ENCODE measurements at places on chromosomes 7 and 10. TPM values are rescaled to one million over a fixed set of nuclear protein-coding genes. Genes with fewer than 3 reads are reported as not detected.
A peak's percentile ranks its signal among the peaks of the same experiment; 100 is the strongest.

SYPL1 gene
- total RNA-seq, result 23.5 TPM

- ATAC-seq, result no peak
Measured at GRCh38 chr10:63819753-63820329, 298.6 kb downstream of the REEP3 start.

DNA sequence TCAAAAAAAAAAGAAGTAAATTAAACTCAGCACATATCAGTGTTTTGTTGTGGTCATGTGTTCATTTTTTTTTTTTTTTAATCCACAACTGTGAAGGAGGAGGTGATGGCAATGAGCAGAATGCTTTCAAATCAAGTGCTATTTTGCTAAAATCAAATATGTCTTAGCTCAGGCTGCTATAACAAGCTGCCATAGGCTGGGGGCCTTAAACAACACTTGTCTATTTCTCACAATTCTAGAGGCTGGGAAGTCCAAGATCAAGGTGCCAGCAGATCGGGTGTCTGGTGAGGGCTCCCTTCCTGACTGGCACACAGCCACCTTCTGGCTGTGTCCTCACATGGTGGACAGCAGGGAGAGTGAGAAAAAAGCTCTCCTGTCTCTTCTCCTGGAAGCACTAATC is 203.9 kb downstream of the FAM107B start:
- no peak for ATAC-seq

- ATAC-seq, result no peak
Measured at GRCh38 chr7:146956321-146956720, 839.7 kb downstream of the CNTNAP2 start.

ABCC2 gene
- 2.4 TPM for total RNA-seq

DNA sequence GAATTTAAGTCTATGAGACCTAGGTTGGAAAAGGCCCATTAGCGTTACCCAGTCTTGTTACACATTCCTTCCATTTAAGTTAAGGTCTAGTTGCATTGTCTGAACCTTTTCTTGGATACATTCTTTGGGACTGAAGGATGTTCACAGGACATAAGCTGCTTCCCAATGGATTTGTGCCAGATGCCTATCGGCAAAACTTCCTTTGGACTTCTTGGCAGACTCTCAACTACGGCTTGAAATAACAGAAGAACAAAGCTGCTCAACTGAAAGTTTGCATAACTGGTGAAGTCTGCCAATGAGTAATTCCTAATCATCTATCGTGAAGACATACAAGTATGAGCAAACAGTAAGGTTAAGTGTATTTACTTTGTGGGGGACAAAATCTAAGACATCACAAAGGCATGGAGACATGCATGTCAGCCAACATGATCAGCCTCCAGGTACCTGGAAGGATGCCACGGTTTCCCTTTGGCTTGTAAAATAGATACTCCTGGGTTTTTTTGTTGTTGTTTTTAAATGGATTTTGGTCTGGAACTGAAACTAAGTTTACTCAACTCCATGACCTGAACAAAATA is 35.4 kb downstream of the MALSU1 start:
- no peak for ATAC-seq

CRHR2 gene
- not detected for total RNA-seq

DNA sequence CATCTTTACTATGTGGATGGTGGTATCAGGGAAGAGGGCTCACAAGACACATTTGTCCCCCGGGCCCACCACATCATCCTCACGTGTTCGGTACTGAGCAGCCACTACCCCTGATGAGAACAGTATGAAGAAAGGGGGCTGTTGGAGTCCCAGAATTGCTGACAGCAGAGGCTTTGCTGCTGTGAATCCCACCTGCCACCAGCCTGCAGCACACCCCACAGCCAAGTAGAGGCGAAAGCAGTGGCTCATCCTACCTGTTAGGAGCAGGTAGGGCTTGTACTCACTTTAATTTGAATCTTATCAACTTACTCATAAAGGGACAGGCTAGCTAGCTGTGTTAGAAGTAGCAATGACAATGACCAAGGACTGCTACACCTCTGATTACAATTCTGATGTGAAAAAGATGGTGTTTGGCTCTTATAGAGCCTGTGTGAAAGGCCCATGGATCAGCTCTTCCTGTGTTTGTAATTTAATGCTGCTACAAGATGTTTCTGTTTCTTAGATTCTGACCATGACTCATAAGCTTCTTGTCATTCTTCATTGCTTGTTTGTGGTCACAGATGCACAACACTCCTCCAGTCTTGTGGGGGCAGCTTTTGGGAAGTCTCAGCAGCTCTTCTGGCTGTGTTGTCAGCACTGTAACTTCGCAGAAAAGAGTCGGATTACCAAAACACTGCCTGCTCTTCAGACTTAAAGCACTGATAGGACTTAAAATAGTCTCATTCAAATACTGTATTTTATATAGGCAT is 9.1 kb upstream of the CSGALNACT2 start:
- ATAC-seq, result peak; percentile 95

GRCh38 chr7:92955081-92955480 is 118.7 kb upstream of the CDK6 start:
- ATAC-seq, result peak; percentile 80

GRCh38 chr7:48691788-48692187 is 232.6 kb upstream of the CDC14C start:
- no peak for ATAC-seq

DNA sequence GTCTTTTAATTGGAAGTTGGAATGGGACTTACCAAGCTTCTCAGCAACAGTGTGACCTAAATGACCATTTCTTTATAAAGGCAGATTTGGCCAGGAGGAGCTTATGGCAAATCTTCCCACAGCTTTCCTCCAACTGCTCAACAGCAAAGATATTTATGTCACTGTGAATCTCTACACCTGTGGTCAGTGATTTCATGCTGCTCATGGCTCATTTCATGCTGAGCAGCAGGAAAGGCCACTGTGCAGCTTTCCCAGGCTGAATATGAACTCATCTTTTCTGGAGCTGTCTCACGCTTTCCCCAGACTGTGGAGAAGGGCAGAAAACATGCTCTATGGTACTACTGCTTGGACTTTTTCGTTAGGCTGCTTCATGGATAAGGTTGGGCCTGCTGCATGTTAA is 29.8 kb downstream of the CALCR start:
- ATAC-seq, result no peak

DNA sequence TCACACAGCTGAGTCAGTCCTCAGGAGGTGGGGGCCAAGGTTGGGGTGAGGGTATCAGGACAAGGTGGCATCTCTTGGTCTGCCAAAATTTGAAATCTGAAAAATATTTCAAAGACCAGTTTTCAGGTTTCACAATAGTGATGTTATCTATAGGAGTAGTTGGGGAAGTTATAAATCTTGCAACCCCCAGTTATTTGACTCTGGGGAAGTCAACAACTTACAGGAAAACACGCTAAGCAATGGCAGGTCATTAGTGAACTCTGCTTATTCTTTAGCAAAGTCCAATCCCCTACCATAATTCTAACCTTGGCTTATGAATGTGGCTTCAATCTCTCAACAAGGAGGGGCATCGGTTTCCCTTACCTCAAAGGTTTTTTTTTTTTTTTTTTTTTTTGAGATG is 94.9 kb downstream of the MARCHF5 start:
- ATAC-seq, result no peak

PTN gene
- total RNA-seq, result 0.37 TPM

DNA sequence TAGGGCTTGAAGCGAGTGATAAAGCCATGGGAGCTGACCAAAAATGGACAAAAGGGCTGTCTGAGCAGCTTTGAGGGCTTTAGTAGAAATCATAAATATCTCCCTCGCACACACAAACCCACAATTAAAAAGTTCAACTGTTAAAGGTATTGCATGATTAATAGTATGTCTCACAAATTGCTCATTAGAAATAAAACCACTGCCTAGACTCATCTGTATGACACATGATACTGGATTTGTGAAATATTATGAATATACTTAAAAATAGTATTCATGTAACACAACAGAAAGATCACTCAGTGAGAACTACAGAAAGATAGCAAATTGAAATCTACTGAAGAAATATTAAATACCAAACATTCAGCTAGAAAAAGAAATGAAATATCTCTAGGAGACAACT is 11.9 kb upstream of the PTPN12 start:
- no peak for ATAC-seq

DNA sequence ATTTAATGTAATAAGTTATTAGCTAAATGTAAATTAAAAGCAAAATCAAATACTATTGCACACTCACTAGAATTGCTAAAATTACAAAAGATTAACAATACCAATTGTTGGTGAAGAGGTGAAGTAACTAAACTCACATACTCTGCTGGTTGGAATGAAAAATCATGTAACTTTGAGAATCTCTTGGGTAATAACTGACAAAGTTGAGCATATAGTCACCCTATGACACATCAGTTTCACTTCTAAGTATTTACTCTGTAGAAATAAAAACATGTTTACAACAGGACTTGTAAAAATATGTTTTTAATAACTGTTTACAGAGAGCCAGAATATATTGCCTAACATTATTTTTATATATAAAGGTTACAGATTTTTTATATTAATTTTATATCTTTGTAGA is 33.6 kb downstream of the CNTNAP2 start:
- no peak for ATAC-seq

- no peak for ATAC-seq
Measured at GRCh38 chr10:68099736-68100135, 9.6 kb upstream of the MYPN start.

GRCh38 chr7:126657599-126658358 is 595.0 kb downstream of the GRM8 start:
- no peak for ATAC-seq

ZMYND11 gene
- 23.4 TPM for total RNA-seq

CAMK2G gene
- total RNA-seq, result 23.2 TPM

- ATAC-seq, result no peak
Measured at GRCh38 chr7:45599851-45600706, 25.9 kb downstream of the ADCY1 start.

DNA sequence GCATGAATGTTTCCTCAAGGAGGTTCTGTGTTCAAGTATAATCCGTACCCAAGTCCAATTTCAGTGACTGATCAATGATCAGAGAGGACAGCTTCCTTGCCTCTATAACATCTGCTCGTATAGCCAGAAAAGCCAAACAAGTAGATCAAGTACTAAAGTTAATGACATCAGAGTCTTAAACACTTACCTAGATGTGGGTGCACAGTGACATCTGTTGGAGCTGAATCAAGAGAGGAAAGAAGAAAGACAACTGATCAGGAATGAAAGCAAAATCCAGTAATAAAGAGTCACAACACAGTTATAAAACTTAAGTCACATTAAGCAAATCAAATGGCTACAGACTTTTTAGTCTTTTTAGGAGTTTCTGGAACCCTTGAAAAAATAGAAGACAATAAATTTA is 236.5 kb downstream of the RELN start:
- ATAC-seq, result no peak

- no peak for ATAC-seq
Measured at GRCh38 chr7:1054438-1054837, 10.1 kb downstream of the GPR146 start.

OR13A1 gene
- total RNA-seq, result not detected

DNA sequence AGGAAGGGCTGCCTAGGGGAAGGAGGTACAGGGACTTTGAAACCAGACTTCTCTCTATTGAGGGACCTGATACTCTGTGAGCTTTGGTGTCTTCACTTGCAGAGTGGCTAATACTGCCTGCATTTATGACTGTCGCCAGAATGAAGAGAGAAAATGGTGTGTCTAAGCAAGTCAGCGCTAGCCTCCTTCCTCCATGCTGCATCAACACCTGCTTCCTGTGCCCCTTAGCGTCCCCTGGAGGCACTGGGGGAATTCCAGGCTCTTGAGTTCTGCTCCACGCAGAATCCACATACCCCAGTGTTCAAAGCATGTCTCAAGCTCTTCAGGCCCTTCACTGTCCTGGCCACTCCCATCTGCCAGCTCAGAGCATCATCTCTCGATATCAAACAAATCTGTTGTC is 140.5 kb downstream of the PKD1L1 start:
- no peak for ATAC-seq

- ATAC-seq, result no peak
Measured at GRCh38 chr10:133337370-133337725, 652 bp upstream of the CALY start.

PRF1 gene
- total RNA-seq, result 22.5 TPM

- no peak for ATAC-seq
Measured at GRCh38 chr7:137443616-137444015, 100.1 kb upstream of the PTN start.

GRCh38 chr10:43233601-43234430 is 33.0 kb downstream of the RASGEF1A start:
- no peak for ATAC-seq

DNA sequence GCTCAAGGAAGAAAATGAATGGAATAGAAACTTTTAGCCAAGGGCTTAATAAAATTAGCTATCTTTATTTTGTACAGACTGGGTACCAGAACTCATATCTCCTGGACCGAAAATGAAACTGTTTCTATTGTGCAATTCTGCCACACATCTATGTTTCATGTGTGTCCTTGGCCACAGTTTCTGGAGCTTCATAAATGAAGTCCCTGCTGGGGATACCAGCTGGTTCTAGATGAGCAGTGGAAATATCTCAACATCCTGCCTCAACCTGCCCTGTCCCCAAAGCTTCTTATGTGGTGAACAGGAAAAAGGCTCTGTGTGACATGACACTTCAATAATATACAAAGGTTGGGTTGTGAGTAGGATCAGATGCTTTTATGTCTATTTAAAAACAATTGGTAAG is 310.1 kb upstream of the SORCS1 start:
- ATAC-seq, result no peak

FAM221A gene
- 5.9 TPM for total RNA-seq

TYW1 gene
- total RNA-seq, result 11.1 TPM

DNA sequence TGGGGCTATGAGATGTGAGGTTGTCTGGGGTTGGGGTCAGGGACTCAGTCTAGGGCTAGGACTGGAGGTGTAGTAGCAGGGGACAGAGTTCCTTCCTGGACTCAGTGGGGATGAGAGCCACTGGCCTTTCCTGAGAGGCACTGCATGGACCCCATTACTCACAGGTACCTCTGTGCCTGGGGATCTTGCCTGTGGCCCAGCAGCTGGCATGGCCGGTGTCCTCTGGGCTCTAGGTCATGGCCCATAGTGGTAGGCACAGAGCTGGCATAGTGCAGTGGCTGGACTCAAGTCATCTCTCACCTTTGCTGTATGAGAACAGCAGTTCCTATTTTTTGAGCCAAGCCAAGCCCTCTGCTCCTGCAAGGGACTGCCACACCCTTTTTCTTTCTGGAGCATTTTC is 51.9 kb downstream of the NEURL1 start:
- ATAC-seq, result no peak

CYP26C1 gene
- total RNA-seq, result not detected

HOXA2 gene
- not detected for total RNA-seq

ADCYAP1R1 gene
- not detected for total RNA-seq

GRCh38 chr10:7410301-7410861 is 453 bp downstream of the SFMBT2 start:
- ATAC-seq, result peak; percentile 13

- ATAC-seq, result no peak
Measured at GRCh38 chr10:101310529-101311184, 43.3 kb upstream of the BTRC start.

DNA sequence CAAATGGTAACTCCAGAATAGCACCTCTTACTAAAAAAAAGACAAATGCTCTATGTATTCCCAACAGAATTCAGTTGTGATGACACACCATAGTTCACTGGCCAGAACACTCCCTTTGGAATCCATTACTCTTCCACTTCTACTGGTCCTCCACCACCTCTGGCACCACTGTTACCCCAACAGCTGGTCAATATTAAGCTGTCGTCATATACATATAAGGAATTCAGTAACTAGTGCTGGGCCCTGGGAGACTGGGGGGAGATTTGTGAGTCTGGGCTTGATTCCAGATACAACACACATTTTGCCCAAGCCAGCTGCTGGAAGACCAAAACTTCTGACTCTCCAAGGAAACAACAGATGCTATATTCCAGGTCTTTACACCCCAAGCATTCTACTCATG is 26.0 kb upstream of the ITGA8 start:
- ATAC-seq, result no peak
